RWPE2 (cell line): ENCODE measurements at places on chromosomes 12 and 14.

- DNase-seq = no peak
Measured at GRCh38 chr12:120139958-120140357, 23.4 kb upstream of the RAB35 start.

- DNase-seq = no peak
Measured at GRCh38 chr12:6643569-6644256, 3.5 kb downstream of the ACRBP start.

- no peak for DNase-seq
Measured at GRCh38 chr14:103730490-103731035, 15.0 kb downstream of the ZFYVE21 start.

- no peak for DNase-seq
Measured at GRCh38 chr14:54226103-54226502, 170.7 kb upstream of the CDKN3 start.

- no peak for DNase-seq
Measured at GRCh38 chr12:63420206-63420644, 248.1 kb downstream of the DPY19L2 start.

- DNase-seq = no peak
Measured at GRCh38 chr12:57612711-57613426, 1.6 kb downstream of the ARHGEF25 start.

- no peak for DNase-seq
Measured at GRCh38 chr14:96584907-96585671, 82.9 kb downstream of the PAPOLA start.

DNA sequence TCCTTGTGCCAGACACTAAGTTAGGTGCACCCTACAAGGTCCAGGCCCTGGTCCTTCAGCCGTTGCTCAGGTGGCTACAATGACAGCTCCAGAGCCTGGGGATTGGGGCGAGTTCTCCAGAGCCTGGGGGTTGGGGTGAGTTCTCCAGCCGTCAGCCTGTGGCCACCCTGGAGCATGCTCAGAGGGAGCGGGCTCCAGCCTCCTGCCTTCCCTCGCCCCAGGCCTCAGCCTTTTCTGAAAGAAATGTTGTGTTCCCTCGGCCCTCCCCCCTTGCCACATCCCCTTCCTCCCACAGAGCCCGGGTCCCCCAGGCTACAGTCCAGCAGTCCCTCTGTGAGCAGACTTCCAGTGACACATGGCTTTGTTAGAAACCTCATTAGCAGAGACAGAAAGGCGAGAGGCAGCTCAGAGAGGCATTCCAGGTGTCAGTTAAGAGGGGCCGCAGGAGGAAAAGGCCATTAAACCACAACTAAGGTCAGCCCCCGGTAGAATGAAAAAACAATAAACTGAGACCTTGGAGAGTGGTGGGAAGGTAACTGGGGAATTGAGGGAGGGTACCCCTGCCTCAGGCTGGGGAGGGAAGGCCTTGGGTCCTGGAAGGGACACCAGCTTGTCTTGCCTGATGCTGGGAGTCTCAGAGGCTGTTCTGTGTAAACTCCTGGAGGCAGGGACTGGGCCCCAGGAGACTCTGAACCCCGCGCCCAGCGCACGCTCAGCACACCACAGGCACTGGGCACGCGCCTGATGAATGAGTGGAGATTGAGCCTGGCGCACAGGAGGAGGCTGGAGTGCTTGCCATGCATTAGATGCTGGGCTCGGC lies 23.1 kb upstream of the COL2A1 start:
- no peak for DNase-seq

DNA sequence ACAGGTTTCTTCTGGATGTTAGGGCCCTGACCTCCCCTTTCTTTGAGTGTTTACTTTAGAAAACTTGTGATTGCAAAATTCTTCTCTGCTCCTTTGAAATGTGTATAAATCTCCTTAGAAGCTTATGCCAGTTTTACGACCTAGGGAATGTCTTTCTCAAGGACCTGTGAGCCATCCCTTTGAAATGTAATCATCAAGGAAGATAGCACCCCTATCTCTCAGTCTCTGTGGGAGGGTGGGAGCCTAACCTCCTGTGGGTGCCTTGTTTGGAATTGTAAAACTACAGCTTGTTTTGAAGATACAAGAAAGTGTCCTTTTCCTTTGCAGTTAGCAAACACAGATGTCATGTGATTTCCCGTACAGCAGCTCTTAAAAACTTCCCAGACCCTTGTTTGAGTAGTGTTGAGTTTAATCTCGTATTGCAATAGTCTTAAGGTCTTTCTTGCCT lies 3.3 kb downstream of the OR10AD1 start:
- DNase-seq = no peak

- DNase-seq = no peak
Measured at GRCh38 chr14:88835661-88836060, 11.2 kb downstream of the TTC8 start.

GRCh38 chr14:24456980-24457379 lies 14.4 kb upstream of the SDR39U1 start:
- DNase-seq = no peak

DNA sequence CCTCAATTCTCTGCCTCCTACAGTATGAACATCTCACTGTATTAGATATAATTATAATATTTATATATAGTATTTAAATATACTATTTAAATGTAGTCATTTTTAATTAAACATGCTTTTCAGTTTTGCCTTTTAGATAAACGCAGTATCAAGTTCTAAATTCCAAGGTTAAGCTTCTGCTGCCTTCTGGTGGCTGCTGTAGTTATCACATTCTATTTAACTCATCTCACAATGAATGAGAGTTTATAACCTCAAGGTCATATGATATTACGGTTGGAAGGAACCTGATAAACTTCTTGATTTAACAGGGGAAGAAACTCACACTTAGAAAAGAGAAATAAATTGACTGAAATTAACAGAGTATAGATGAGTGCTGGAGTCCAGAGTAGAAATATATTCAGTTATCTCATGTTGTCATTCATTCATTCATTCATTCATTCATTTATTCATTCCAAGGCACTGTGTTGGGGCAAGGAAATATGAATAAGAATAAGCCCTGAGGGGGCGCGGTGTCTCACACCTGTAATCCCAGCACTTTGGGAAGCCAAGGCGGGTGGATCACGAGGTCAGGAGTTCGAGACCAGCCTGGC lies 31.9 kb downstream of the GUCY2C start:
- no peak for DNase-seq

DNA sequence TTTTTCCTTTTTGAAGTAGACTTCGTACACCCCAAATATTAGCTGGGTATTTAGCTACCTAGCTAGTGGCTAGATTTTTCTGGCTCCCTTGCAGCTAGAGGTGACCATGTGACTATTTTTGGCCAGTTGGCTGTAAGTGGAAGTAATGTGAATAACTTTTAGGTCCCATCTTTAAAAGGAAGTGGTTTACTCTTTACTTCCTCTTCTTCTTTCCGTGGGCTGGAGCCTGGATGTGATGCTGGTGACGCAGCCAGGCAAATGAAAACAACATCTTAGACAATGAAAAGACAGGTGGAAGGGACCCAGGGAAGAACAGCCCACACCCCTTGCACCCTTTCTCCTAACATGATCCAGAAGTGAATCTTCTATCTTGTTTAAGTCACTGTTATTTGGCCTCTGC lies 245.5 kb downstream of the ATP23 start:
- DNase-seq = no peak

DNA sequence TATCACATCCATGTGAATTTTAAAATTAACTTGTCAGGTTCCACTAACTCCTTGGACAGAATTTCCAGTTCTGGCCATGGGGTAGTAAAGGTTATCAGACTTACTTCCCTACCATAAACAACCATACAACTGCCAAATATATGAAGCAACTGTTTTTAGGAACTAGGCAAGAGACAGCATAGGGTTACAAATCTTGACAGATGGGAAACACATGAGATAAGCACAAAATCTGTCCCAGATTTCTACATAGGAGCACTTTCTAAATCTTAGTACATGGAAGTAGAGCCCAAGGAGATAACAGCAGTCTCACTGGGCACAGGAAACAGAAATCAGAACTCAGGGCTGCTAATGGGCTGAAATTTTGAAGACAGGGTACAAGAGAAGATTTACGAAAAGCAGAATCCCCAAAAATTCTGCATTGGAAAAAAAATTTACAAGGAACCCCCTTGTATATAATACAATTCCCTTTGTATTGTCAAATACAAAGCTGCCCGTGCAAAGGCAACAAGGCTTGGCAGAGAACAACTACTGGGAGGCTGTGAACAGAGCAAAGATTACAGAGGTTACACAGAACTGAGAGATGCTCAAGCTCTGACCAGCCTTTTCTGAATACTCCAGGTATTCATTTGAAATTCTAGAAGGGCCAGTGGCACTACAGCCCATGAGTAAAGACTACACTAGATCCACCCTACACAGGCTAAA lies 43.2 kb downstream of the GALNT4 start:
- DNase-seq = no peak

- DNase-seq = no peak
Measured at GRCh38 chr12:65868878-65869277, 44.6 kb downstream of the HMGA2 start.

DNA sequence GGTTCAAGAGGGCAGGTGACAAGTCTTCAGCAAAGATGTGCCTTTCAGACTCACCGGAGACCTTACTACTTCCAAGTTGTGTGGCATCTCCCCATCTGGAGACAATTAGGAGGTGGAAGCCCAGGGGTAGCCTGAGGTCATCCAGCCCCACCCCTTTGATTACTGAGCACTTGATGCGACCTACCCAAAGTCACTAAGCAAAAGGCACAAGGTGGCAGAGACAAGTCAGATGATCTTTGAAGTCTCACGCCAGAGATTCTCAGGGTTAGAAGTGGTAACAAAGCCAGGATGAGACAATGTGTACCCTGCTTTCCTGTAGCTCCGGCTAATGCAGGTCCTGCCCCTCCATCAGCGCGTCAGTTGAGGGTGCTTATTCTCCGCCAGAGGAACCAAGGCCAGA lies 1.4 kb upstream of the FOXN3 start:
- DNase-seq = no peak

DNA sequence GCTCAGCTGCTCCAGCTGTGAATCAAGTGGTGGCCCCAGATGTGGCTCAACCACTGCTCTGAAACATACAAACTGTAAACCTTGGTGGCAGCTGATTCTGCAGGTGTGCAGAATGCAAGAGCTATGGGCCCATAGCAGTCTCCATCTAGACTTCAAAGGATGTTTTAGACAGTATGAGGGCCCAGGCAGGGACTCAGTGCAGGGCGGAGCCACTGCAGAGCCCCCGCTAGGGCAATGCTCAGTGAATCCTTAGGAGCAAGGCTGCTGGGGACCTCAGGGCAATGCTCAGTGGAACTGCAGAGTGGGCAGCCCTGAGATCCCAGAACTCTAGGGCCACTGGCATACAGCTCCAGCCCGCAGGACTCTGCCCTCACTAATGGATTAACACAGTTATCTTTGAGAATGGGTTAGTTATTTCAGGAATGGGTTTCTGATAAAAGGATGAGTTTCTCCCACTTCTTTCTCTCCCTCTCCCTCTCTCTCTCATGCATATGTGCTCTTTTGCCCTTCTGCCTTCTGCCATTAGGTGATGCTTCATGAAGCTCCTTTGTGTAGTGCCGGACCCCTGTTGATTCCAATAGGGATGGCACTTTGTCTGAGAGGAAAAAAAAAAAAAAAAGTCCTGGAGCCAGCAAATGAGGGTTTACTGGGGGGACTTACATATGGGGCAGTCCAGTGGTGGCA lies 48.4 kb upstream of the JDP2 start:
- DNase-seq = no peak

DNA sequence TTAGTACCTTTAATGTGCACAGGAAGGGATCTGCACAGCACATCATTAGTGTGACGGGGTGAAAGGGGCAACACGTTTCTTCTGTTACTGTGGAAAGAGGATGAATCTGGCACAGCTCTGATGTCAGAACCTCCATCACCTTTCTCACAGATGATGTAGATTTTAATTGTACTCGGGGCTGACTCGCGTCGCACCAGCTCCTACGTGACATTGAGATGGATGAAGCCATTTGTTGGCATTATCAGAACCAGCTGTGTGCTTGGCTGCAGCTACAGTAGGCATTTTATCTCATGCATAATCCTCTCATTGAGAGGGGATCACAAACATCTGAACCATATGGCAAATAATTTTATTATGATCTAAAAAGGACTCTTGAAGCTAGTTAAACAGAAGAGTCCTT lies 173.6 kb downstream of the PDZRN4 start:
- DNase-seq = no peak

DNA sequence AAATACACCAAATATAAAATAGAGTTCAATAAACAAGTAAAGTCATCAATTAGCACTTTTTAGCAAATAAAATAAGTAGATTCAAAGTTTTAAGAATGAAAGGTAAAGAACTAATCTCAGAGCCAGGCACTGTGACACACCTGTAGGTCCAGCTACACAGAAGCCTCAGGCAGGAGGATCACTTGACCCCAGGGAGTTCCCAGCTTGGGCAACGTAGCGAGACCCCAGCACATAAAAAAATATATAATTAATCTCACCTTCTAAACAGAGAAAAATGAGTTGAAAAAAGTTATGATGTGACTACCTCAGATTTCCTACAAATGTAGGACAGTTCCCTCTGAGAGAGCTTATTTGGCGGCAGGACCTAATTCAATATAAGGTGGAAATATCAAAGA lies 19.3 kb downstream of the DAD1 start:
- no peak for DNase-seq

GRCh38 chr14:34063470-34064164 lies 112.7 kb upstream of the EGLN3 start:
- no peak for DNase-seq

- no peak for DNase-seq
Measured at GRCh38 chr14:71529848-71530247, 402.4 kb upstream of the RGS6 start.

DNA sequence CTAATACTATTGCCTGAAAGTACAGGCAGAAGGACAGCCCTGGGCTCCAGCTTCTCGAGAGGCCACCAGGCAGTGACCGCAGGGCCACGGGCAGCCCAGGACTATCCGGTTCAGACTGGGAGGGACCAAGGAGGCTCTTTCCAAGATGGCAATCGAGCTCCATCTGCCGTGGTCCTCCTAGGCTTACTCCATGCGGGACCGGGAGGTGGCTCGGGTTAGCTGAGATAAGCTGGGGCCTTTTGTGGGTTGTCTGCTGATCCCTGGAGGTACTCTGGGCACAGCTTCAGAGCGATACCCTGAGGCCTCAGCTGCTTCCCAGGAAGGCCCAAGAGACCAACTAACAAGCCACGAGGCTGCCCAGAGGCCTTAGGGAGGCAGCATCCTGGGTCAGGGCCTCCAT lies 33.1 kb downstream of the SNRNP35 start:
- no peak for DNase-seq

- no peak for DNase-seq
Measured at GRCh38 chr12:13851828-13852227, 129.6 kb downstream of the GRIN2B start.

- DNase-seq = no peak
Measured at GRCh38 chr12:77218278-77218677, 152.9 kb upstream of the E2F7 start.

DNA sequence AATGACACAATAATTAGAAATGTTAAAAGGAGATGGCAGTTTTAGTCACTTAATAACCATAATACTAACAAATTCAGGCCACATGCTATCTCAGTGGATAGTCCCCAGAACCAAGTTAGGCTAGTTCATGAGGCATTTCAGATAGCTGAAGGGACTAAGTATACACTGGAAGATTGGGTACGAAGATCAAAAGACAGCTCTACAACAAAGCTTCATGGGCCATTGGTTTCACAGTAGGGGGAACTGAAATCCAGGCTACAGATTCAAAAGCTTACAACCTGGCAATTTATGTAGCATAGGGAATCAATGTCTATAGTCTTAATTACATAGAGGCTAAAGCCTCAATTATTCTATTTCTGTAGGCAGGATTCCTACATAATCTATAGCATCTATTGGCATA lies 343.0 kb downstream of the RGS6 start:
- DNase-seq = no peak
